ENCODE measurements at places on chromosomes 1 and 21.

DNA sequence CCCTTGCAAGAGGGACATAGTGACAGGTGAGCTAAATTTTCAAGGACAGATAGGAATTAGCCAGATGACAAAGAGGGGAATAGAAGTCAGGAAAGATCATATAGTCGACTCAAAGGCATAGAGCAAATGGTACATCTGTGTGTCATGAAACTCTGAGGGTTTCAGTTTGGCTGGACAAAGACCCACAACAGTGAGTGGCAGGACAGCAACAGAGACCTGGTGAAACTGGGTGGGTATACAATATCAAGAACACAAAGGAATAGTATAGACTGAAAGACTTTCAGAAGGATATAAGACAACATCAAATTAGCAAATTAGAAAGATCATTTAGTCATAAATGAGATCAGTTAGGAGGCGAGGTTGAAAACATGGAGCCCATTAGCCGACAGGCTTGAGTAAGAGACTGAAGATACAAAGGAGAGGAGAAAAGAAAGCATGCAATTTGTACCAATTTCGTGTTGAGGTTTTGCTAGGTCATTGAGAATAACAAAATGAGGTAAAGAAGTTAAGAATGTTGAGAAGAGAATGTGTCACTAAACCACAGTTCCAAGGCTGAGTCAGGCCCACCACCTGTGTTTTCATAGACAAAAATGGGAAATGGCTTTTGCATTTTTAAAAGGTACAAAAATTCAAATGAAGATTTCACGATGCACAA lies 213.8 kb downstream of the HHIPL2 start:
- no peak for DNase-seq

- peak; percentile 60 for DNase-seq
Observed at GRCh38 chr1:192489748-192490147, 85.8 kb upstream of the RGS1 start.

- DNase-seq: no peak
Observed at GRCh38 chr1:213531369-213532310, 456.1 kb upstream of the PROX1 start.

DNA sequence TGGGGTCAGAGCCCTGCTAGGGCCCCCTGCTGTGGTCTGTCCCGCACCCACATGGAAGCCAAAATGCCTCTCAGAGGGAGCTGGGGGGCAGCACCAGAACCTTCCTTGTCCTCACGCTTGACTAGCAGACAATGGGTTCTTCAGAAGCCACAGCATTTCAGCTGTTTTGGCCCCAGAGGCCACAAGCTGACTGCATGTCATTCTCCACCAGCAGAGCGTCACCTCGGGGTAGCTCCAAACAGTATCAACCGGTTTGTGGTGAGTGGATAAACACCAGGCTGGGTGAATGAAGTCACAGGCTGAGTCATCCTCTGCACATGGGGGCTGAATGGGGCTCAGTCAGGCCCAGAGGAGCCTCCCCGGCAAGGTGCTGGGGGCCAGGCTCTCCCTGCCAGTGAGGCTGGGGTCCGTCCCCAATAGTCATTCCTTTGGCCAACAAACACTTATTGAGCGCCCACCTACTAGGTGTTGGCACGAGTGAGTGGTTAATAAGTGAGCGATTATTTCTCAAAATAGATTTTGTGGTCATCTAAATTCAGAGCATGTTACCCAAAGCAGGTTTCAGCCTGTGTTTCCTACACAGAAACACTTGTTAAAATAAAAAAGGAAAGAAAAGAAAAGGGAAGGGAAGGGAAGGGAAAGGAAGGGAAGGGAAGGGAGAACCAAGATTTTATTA lies 9.1 kb downstream of the OLIG1 start:
- DNase-seq: no peak

DNA sequence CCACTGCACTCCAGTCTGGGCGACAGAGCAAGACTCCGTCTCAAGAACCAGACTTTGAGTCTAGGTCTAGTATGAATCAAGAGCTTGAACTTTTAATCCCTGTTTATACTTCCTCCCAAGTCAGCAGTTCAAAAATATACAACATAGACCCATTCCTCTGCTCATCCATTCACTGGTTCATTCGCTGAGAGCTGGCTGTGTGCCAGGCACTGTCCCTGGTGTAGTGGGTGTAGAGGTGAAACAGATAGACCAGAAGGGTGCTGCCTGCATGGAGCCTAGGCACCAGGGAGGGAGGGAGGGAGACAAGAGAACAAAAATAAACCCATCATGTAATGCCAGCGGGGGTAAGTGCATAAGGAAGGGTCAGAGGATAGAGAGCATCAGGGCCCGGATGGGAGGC lies 25.5 kb upstream of the SEC16B start:
- DNase-seq: no peak

GRCh38 chr1:168520832-168521231 lies 23.0 kb downstream of the XCL2 start:
- no peak for DNase-seq

GRCh38 chr21:19468991-19469715 lies 1065.6 kb upstream of the TMPRSS15 start:
- no peak for DNase-seq

DNA sequence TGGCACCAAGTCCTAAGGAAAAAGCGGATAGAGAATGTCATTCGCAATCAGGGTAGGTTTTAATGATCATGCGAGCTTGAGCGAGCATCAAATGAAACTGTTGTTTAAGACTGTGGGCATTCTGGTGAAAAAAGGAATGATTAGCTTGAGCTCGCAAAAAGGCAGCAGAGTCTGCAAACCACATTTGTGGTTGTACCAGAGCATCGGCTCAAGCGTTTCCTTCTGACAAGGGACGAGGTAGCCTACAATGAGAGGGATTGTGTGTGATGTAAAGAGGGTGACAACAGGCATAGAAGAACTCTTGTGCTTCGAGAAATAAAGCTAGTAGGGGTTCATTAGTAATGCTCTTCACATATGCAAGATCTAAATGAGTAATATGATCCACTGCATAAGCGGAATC lies 11.1 kb upstream of the CD48 start:
- DNase-seq: no peak

DNA sequence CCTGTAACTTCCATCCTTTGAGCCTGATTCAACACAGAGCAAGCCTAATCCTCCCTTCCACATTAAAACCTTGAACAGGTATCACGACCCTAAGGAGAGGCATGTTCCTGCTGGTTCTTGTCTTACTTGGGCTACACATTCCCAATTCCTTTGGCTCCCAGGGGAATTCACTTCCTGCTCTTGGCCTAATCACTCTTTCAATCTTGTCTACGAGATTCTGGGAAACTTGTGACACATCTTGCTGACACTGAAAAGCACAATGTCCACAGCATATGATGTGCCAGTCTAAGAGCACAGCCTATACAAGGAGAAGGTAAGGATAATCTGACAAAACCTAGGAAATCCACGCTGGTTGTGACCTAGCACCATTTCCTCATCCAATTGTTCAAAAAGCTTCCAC lies 163.9 kb downstream of the GABPA start:
- no peak for DNase-seq

DNA sequence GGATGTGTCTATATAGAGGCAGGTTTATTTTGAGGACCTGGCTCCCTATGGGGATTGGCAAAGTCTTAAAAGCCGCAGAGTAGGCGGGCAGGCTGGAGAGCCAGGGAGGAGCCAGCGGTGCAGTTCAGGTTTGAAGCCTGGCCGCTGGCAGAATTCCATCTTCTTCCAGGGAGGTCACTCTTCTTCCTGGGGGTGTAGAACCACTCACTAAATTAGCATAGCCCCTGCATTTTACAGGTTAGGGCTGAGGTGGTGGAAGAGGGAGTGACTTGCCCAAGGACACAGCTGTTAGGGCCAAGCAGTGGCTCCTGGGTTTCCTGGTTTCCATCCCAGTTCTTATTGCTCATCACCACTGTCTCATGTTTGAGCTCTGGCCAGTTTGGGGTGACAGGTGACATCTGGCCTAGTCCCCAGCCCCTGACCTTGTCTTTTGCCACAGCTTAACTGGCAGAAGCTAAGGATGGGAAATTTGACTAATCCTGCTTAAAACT lies 1.4 kb downstream of the PINK1 start:
- peak; percentile 75 for DNase-seq

DNA sequence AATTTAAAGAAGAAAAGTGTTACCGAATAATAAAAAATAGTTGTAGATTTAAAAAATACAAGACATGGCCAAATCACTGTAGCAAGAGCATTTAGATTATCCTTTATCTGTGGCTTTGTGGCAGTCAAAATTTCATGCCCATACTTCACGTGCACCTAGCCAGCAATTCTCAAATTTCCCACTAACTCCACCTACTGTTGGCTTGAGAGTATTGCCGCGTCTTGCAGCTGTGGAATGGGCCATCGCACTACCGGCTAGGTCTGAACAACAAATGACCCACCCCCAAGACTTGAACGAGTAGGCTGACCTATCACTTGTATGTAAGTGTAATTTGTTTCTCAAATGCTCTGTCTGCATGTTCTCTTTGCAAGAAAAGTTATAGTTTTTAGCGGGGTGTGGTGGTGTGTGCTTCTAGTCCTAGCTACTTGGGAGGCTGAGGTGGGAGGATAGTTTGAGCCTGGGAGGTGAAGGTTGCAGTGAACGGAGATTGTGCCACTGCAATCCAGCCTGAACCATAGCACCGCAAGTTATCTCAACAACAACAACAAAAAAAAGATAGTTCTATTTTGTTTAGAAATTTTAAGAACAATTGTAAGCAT lies 4.1 kb downstream of the KRTAP13-4 start:
- peak; percentile 5 for DNase-seq

All from NCI-H345 (cell line).